NCI-H187 (cell line): ENCODE measurements at places on chromosomes 12 and 14.

- no peak for DNase-seq
Measured at GRCh38 chr12:13957576-13957975, 23.8 kb downstream of the GRIN2B start.

DNA sequence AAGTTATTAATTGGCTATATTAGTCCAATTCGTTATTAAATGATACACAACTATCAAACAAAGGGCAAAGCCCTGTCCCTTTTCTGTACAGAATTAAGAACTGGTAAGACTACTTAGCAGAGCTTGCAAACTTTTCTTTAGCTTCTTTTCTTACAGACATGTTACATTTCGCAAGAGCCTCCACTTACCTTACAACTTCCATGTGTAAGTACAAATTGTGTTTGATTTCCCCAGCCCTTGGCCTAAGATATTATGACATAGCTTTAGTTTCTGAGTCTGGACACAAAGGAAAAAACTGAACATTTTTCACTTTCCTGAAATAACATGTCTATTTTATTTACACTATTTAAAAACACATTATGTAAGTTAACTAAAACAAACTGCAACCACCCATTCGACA lies 1.7 kb downstream of the ATF7 start:
- no peak for DNase-seq

- peak; percentile 24 for DNase-seq
Measured at GRCh38 chr12:6914246-6914946, at the start of gene ENO2. Gene ENO2, plus strand, starts transcription at chr12:6914580. Its CDS starts 1,253 bp downstream, at chr12:6915833.

GRCh38 chr12:66194122-66194521 lies 5.1 kb downstream of the IRAK3 start:
- no peak for DNase-seq

- DNase-seq, result no peak
Measured at GRCh38 chr12:131101703-131102492, 148.2 kb downstream of the ADGRD1 start.

DNA sequence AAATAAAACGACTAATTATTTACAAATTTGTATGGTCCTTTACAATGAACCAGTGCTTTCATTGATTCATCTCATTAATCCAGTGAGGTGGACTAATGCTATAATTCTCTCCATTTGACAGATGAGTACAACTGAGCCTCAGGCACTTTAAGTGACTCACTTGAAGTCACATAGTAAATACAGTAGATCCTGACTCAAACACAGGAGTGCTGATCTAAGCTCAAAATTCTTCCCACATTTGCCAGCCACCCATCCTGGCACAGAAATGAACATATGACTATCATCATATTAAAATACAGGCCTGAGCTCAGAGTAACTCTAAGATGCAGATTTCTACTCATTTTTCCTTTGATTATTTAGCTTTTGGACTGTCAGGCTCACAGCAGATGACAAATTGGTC lies 30.6 kb downstream of the SLC16A7 start:
- DNase-seq, result no peak

GRCh38 chr12:13970803-13971202 lies 10.6 kb downstream of the GRIN2B start:
- no peak for DNase-seq

DNA sequence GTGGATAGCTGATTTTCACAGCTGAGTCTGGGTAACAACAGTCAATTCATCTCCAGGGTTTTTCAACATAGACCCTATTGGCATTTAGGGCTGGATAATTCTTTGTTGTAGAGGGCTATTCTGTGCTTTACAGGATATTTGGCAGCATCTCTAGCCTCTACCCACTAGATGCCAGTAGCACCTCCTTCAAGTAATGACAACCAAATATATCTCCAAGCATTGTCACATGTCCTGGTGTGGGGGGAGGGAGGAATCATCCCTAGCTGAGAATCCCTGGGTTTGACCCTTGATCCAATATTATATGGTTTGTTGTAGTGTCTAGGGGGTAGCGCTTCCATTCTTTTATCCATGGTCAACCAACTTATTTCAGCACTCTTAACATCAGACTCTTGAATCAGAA lies 157.2 kb downstream of the ANO4 start:
- DNase-seq, result peak; percentile 40

DNA sequence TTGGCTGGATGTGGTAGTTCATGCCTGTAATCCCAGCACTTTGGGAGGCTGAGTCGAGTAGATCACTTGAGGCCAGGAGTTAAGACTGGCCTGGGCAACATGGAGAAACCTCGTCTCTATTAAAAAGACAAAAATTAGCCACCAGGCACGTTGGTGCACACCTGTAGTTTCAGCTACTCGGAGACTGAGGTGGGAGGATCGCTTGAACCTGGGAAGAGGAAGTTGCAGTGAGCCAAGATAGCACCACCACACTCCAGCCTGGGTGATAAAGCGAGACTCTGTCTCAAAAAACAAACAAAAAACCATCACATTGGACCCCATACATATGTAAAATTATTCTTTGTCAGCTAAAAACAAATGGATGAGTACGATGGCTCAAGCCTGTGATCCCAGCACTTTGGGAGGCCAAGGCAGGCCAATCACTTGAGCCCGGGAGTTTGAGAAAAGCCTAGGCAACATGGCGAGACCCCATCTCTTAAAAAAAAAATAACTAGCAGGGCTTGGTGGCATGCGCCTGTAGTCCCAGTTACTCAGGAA lies 43.9 kb downstream of the LIMA1 start:
- DNase-seq, result no peak

DNA sequence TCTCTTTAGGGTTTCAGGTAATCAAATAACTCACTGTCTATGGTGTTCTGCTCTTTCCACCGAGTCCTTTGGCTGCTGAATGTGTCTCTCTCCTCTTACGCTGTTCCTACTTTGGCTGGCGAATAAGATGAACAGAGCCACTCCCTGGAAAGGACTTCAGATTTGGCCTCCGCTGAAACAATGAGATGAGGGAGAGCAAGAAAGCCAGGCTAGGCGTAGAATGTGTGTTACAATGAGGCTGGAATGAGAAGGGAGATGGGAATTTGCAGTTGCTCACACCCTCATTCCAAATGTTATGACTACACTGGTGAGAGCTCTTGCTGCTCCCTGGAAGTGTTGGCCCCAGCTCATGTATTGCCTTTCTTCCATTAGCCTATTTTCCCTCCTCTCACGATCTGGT lies at the start of gene MFAP5:
Gene MFAP5, minus strand, starts transcription at position 234 of the 400 bp plus-strand sequence. CDS start 722 bp downstream, outside the sequence.
- no peak for DNase-seq

GRCh38 chr14:79576424-79576823 lies 634.9 kb downstream of the DIO2 start:
- no peak for DNase-seq

GRCh38 chr14:94284221-94284620 lies 8.8 kb downstream of the SERPINA10 start:
- no peak for DNase-seq

DNA sequence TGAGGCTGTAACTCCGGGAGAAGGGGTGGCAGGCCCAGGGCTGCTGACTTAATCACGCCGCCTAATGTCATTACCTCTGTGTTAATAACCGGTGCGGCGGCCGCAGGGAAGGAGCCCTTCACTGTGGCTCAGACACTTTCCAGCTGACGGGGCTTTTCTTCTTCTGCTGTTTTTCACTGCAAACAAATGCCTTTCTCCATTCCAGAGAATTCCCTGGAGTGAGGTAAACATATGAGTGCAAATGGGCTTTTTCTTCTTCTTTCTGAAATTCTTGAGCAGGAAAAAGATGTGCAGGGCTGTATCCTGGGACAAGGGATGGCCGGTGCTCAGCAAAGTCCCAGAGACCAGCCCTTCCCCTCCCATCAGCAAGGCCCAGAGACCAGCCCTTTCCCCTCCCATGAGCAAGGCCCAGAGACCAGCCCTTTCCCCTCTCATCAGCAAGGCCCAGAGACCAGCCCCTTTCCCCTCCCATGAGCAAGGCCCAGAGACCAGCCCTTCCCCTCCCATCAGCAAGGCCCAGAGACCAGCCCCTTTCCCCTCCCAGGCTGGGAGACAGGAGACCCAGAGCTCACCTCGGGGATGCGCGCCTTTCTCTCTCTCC lies 33.4 kb upstream of the FAM181A start:
- DNase-seq, result no peak

- DNase-seq, result no peak
Measured at GRCh38 chr14:50039734-50040400, 76.5 kb downstream of the VCPKMT start.

DNA sequence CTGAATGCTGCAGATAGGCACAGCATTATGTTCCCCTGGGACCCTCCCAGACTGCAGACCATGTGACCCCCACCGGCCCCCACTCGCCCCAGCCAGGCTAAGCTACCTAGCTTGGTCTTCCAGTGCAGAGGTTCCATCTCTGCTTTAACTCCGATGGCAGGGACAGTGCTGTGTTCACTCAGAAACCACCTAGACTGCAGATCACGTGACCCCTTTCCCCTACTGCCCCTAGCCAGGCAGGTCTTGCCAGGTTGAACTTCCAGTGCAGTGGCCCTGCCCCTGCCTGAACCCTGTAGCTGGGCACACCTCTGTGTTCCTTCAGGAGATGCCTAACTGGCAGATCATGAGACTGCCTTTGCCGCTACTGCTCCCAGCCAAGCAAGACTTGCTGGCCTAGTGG lies 1116.2 kb downstream of the FLRT2 start:
- DNase-seq, result no peak

DNA sequence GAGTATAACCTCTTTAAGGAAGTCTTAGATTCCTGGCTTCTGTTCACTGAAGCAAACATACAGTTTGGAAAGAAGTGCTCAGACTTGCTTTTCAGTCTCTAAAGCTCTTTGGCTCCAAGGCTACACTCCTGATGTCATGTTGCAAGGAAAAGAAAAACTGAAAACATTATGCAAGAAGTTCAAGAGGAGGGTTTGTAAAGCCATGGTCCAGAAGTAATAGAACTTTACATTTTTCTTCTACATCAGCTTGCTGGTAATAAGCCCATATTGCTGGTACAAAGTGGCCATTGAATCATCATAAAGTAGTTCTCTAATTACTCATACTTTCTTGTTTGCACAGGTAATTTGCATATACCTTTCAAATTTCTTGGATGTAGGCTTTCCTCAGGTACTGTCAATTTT lies 83.6 kb downstream of the BBS10 start:
- DNase-seq, result no peak

DNA sequence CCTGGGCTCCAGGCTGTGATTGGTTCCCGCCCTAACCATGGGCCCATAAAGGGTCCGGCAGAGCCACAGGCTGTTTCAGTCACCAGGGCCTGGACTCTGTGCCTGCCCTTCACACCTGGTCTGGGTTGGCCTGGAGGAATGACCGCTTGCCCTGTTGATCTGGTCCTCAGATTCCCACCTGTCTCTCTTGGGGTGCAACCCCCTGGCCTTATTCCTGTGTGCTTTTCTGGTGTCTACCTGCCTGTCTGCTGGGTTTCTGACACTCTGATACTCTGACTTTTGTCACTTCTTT lies 2.9 kb upstream of the KRT83 start:
- DNase-seq, result no peak

DNA sequence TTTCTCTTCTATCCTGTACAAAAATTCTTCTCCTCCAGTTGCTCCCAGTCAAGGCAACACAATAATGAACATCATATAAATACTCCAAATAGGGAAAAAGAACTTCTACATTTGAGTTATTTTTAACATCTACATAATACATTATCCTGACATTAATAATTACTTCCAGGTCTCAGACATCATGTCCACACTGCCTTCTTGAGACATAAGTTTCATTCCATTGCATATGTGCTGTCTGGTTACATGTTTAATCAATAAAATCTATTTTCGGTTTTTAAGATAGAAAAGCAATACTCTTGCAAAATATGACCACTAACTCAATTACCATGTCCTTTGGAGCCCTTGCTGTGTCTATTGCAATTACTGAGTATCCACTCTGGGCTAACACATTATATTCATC lies 881.9 kb downstream of the GALC start:
- no peak for DNase-seq

- no peak for DNase-seq
Measured at GRCh38 chr14:106848330-106849121, 1322.1 kb downstream of the TMEM121 start.

- peak; percentile 21 for DNase-seq
Measured at GRCh38 chr14:66495218-66496098, 9.3 kb downstream of the CCDC196 start.

DNA sequence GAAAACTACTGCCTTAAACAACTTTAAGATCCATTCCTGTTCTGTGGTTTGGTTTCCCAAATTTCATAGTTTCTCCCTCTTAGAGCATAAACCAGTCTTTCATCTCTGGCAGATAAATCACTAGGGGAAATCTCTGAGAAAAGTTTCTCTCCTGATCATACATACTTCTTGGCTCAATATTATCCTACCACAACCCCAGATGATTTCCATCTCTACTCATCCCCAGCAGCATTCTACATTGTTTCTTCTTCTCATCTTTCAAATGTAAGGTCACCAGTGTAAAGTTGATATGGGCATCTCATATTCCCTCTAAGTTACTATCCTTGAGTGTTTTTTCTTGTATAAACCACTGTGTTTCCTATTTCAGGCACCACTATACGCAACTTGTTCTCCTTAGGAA lies 45.9 kb upstream of the PLEKHG7 start:
- no peak for DNase-seq

GRCh38 chr12:14111230-14111865 lies 129.9 kb upstream of the GRIN2B start:
- DNase-seq, result no peak

DNA sequence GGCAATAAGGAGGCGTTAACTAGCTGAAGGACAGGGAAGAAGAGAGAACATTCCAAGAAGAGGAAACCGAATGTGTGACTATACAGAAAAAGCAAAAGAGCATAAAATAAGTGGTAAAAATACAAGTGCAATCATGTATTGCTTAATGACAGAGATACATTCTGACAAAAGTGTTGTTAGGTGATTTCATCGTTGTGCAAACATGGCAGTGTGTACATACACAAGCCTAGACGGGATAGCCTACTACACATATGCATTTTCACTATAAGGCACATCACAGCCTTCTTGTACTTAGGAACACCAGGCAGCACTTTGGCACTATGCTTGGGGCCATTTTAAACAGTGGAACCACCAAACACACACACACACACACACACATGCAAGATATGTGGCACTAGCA lies 299.3 kb downstream of the BCAT1 start:
- DNase-seq, result no peak

GRCh38 chr12:774051-774614 lies 21.8 kb downstream of the WNK1 start:
- no peak for DNase-seq

GRCh38 chr14:71328183-71328582 lies 420.9 kb downstream of the PCNX1 start:
- no peak for DNase-seq
